ENCODE measurements at places on chromosomes 5 and 9. TPM values are rescaled to one million over a fixed set of nuclear protein-coding genes. Genes with fewer than 3 reads are reported as not detected.

Gene ADCY2
- not detected for total RNA-seq

Gene PRRX2
- total RNA-seq: 3.9 TPM

Gene IL4
- total RNA-seq: not detected

Gene PGM5
- total RNA-seq: 33.5 TPM

Gene SLCO4C1
- total RNA-seq: under 0.01 TPM

Gene FGF1
- total RNA-seq: 9.6 TPM

Gene TAS2R1
- total RNA-seq: 0.28 TPM

All from regular cardiac myocyte (primary cell).